ENCODE measurements at places on chromosomes 12 and 14. TPM values are rescaled to one million over a fixed set of nuclear protein-coding genes. Genes with fewer than 3 reads are reported as not detected.
A peak's percentile ranks its signal among the peaks of the same experiment; 100 is the strongest.

Gene KCNJ8
- total RNA-seq, result 88.7 TPM

Gene FBXO33
- total RNA-seq, result 6.0 TPM

Gene PARPBP
- total RNA-seq, result 30.4 TPM

Gene SNAPC1
- total RNA-seq, result 5.1 TPM

Gene NAA25
- total RNA-seq, result 41.0 TPM

Gene ESR2
- 0.23 TPM for total RNA-seq

Gene KIF5A
- total RNA-seq, result 0.05 TPM

Gene KLRG1
- total RNA-seq, result 3.0 TPM

Gene TPPP2
- total RNA-seq, result not detected

Gene FBLN5
- 13.9 TPM for total RNA-seq

Gene FAM186B
- 1.4 TPM for total RNA-seq

- H3K27me3 ChIP-seq, result no peaks in the 10 kb centered on the region
- H3K27ac ChIP-seq, result peak overlapping the region; percentile 12
- no peaks in the 10 kb centered on the region for H3K36me3 ChIP-seq
These were observed 40.1 kb upstream of the EVL start for GRCh38 chr14:100025111-100025510.

DNA sequence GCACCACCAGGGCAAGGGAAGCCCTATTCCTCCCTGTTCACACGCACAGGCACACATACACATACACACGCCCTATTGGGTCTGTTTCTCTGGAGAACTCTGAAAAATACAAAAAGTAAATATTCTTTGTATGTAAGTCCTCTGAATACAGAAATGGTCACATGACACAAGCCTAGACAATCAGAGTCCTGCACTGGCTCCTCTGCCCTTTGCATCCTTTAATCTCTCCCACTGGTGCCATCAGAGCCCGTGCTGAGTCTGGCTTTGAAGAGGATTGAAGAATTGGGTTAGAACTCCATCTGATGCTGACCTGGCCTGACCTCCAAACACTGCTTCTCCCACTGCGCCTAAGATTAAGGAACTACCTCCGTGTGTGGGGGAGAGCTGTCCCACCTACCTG, 273.2 kb upstream of the TBX3 start:
- no peaks in the 10 kb centered on the region for H3K4me1 ChIP-seq
- DNase-seq, result no peak
- H3K27ac ChIP-seq, result no peak overlapping the region

GRCh38 chr12:366820-367219, 22.3 kb downstream of the KDM5A start:
- H3K27me3 ChIP-seq, result no peaks in the 10 kb centered on the region
- peaks cover 10% of the 10 kb centered on the region for H3K36me3 ChIP-seq
- H3K4me3 ChIP-seq, result no peak overlapping the region
- no peak overlapping the region for H3K27ac ChIP-seq
- H3K4me1 ChIP-seq, result no peaks in the 10 kb centered on the region
- DNase-seq, result no peak

GRCh38 chr12:109767456-109767855, 53.8 kb downstream of the FAM222A start:
- peak; percentile 7 for DNase-seq
- H3K27me3 ChIP-seq, result no peaks in the 10 kb centered on the region
- H3K36me3 ChIP-seq, result peaks cover 2% of the 10 kb centered on the region
- H3K4me3 ChIP-seq, result no peak overlapping the region
- no peak overlapping the region for H3K27ac ChIP-seq
- H3K4me1 ChIP-seq, result no peaks in the 10 kb centered on the region

DNA sequence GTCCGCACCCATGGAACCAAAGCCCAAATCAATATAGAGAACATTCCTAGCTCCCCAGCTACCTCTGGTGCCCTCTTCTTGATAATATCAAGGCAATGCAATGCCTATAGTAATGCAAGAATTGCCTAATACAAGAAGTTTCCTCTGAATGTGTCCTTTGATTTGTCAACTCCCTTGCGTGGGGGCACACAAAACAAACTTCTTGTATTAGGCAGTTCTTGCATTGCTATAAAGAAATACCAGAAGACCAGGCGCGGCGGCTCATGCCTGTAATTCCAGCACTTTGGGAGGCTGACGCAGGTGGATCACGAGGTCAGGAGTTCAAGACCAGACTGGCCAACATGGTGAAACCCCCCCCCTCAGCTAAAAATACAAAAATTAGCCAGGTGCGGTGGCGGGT, 10.4 kb upstream of the ITPK1 start:
- no peak for DNase-seq
- no peaks in the 10 kb centered on the region for H3K4me1 ChIP-seq
- no peaks in the 10 kb centered on the region for H3K27me3 ChIP-seq
- H3K4me3 ChIP-seq, result no peak overlapping the region

- no peak for DNase-seq
- no peaks in the 10 kb centered on the region for H3K27me3 ChIP-seq
- no peak overlapping the region for H3K27ac ChIP-seq
- H3K4me1 ChIP-seq, result no peaks in the 10 kb centered on the region
- no peaks in the 10 kb centered on the region for H3K36me3 ChIP-seq
These were observed 348.5 kb upstream of the TBX3 start for GRCh38 chr12:115032521-115032920.

GRCh38 chr12:124509676-124510300, 57.6 kb downstream of the NCOR2 start:
- H3K4me1 ChIP-seq, result peaks cover 15% of the 10 kb centered on the region
- no peak overlapping the region for H3K27ac ChIP-seq
- no peak for DNase-seq
- H3K36me3 ChIP-seq, result no peaks in the 10 kb centered on the region
- H3K27me3 ChIP-seq, result no peaks in the 10 kb centered on the region

DNA sequence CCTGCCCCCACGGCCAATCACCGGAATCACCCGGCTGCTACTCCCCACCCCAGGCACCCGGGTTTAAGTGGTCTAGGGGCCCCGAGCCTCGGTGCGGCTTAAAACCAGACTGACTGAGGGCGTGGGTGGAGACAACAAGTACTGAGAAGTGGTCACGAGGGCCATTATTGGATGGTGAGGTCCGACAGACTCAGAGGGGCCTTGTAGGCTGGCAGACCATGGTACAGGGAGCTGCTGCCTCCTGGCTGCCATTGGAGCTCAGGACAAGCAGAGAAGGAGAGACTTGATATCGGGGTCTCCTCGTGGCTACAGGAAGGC, 54.1 kb downstream of the FBRSL1 start:
- no peak overlapping the region for H3K4me3 ChIP-seq
- no peaks in the 10 kb centered on the region for H3K4me1 ChIP-seq
- DNase-seq, result no peak
- H3K27ac ChIP-seq, result no peak overlapping the region
- no peaks in the 10 kb centered on the region for H3K27me3 ChIP-seq
- H3K36me3 ChIP-seq, result no peaks in the 10 kb centered on the region

DNA sequence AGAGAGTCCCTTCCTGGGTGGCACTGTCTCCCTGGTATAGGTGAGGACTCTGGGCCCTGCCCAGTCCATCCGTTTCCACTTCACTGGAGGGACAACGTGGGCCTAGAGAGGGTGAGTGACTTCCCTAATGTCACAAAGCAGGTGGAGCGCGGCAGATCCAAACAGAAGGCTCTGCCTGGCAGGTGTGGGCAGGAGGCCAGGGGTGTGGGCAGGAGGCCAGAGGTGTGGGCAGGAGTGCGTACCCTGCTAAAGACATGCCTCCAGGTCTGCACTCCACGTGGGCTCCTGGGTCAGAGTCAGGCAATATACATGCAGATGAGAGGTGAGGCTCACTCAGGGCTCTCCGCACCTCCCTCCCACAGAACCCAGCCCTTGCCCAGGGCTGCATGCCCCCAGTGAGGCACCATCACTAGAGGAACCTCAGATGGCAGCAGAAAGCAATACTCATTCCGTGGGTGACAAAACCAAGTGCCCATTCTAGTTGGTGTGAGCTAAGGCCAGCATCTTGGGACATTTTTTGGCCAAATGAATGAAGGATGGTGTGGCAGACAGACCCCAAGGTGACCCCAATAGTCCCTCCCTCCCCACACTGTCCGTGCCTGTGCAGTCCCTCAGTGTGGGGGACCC, 271.6 kb upstream of the RTL1 start:
- no peaks in the 10 kb centered on the region for H3K27me3 ChIP-seq
- no peak overlapping the region for H3K4me3 ChIP-seq

DNA sequence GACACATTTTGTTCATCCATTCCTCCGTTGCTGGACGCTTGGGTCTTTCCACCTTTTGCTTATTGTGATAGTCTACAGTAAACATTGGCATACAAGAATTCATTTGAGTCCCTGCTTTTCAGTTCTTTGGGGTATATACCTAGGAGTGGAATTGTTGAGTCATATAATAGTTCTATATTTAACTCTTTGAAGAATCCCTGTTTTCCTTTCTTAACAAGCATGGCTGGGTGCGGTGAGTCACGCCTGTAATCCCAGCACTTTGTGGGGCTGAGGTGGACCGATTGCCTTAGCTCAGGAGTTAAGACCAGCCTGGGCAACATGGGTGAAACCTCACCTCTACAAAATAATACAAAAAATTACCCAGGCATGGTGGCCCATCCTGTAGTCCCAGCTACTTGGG, 75.4 kb downstream of the CCDC92 start:
- no peak for DNase-seq
- no peak overlapping the region for H3K4me3 ChIP-seq
- H3K36me3 ChIP-seq, result no peaks in the 10 kb centered on the region
- no peaks in the 10 kb centered on the region for H3K27me3 ChIP-seq
- H3K27ac ChIP-seq, result no peak overlapping the region

GRCh38 chr12:108568338-108569154, 6.2 kb downstream of the ISCU start:
- no peak overlapping the region for H3K27ac ChIP-seq
- no peaks in the 10 kb centered on the region for H3K27me3 ChIP-seq
- no peak overlapping the region for H3K4me3 ChIP-seq
- DNase-seq, result no peak

DNA sequence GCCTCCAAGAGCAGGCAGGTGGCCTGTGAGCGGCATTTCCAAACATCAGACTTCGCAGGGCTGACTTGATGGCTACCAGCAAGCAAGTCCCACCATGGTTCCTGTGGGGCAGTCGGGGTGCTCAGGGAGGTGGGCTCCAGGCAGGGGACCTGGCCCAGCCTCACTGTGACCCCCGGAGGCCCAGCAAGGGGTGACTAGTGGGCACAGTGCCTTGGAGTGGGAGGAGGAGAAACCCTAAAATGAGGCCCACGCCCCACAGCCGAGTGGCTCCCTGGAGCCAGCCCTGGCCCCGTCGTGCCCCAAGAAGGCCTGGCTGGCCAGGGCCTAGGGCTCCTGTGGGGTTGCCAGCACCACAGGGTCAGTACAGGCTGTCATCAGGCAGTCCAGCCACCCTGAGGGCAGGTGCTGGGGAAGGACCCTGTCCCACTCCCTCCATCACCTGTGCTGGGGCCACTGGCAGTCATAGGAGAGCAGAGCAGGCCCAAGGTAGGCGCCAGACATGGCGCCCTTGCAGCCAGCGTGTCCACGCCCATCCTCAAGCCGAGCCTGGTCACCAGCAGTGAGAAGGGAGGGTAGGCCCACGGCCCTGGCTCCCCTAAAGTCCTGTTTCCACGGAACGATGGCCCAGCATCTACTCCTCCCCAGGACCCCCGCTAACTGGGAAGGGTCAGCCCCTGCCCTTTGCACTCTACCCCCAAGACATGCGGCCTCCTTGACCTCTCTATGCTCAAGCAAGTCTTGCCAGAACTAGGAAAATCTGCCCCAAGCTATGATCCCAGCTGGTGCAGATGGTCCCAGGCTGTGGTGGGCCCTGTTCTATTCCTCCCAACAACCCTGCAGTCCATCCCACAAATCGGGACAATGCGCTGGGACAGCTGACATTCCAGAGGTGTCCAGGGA, 144.2 kb upstream of the C14orf180 start:
- H3K36me3 ChIP-seq, result no peaks in the 10 kb centered on the region
- H3K4me1 ChIP-seq, result no peaks in the 10 kb centered on the region
- no peak overlapping the region for H3K4me3 ChIP-seq
- no peak for DNase-seq

DNA sequence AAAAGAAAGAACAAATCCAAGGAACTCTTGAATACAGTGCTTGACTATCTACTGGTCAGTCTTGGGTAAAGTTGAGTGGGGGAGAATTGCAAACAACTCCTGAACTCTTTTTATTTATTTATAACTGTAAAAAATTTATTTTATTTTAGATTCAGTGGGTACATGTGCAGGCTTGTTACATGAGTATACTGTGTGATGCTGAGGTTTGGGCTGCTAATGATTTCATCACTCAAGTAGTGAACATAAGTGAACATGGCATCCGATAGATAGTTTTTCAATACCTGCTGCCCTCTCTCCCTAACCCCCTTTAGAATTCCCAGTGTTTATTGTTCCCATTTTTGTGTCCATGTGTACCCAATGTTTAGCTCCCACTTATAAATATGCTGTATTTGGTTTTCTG, 3.2 kb upstream of the GSG1 start:
- H3K36me3 ChIP-seq, result no peaks in the 10 kb centered on the region
- no peaks in the 10 kb centered on the region for H3K27me3 ChIP-seq
- H3K4me1 ChIP-seq, result peaks cover 12% of the 10 kb centered on the region

DNA sequence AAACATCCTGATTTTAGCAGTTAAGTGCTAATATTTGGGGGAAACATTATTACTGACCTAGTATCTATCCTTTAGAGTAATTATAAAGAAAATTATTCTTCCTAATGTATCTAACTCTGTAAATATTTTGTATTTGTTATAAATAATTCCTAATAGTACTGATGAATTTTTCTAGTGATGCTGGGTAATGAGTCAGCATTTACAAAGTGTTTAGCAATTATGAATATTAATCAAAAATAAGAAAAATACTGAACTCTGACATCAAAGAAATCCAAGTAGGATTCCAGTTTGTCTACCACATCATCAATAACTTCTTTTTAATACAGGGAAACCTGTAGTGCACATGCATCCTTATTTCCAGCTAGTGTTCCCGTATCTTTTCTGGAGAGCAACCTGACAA, 9.0 kb downstream of the NAP1L1 start:
- DNase-seq, result no peak
- no peak overlapping the region for H3K27ac ChIP-seq
- no peaks in the 10 kb centered on the region for H3K36me3 ChIP-seq
- no peaks in the 10 kb centered on the region for H3K27me3 ChIP-seq
- peaks cover 10% of the 10 kb centered on the region for H3K4me1 ChIP-seq
- no peak overlapping the region for H3K4me3 ChIP-seq

DNA sequence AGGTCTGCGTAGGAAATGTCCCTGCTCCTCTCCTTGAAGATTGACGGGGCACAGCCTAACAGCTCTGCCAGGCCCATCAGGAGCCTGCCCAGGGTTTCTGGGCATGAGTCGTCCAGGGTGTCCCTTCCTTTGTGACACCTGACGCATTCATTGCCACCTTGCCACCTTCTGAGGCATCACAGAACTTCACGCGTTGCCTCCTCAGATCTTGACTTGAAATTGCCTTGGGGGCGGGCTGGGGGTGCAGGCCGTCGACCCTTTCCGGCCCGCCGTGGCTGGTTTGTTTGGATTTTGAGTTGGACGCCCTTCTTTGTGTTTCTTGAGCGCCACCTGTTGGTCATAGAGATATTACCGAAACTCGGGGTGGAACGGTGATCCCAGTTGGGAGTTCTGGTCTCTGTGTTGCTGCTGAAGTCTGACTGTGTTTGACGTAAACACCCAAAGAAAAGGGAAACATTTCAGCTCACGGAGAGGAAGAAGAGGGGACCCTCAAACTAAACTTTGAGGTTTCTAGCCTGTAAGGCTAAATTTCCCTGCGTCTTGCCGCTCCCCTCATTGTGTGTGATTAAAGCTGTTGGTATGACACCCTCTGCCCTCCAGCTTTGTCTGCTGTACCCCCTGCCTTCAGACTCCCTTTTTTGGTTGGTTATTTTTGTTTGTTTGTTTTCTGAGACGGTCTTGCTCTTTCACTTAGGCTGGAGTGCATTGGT, 44.6 kb downstream of the MLXIP start:
- no peaks in the 10 kb centered on the region for H3K27me3 ChIP-seq
- H3K27ac ChIP-seq, result no peak overlapping the region
- no peaks in the 10 kb centered on the region for H3K36me3 ChIP-seq
- H3K4me1 ChIP-seq, result peaks cover 7% of the 10 kb centered on the region
- H3K4me3 ChIP-seq, result no peak overlapping the region
- DNase-seq, result peak; percentile 81

GRCh38 chr12:65822732-65823512, 1.4 kb upstream of the HMGA2 start:
- DNase-seq, result peak; percentile 75
- no peaks in the 10 kb centered on the region for H3K27me3 ChIP-seq
- H3K4me1 ChIP-seq, result peaks cover 10% of the 10 kb centered on the region

All from Caco-2 (cell line).